Inflammatory macrophage (primary cell): ENCODE measurements at places on chromosomes 16 and 17.
A peak's percentile ranks its signal among the peaks of the same experiment; 100 is the strongest.

GRCh38 chr17:58352596-58353388 lies 791 bp upstream of the SUPT4H1 start:
- DNase-seq: peak; percentile 69

GRCh38 chr16:10751291-10751697 lies 7.7 kb downstream of the NUBP1 start:
- no peak for DNase-seq

GRCh38 chr17:29565643-29566472 lies 979 bp downstream of the ABHD15 start:
- peak; percentile 34 for DNase-seq

- no peak for DNase-seq
Observed at GRCh38 chr17:10754861-10755591, 25.2 kb upstream of the TMEM220 start.

DNA sequence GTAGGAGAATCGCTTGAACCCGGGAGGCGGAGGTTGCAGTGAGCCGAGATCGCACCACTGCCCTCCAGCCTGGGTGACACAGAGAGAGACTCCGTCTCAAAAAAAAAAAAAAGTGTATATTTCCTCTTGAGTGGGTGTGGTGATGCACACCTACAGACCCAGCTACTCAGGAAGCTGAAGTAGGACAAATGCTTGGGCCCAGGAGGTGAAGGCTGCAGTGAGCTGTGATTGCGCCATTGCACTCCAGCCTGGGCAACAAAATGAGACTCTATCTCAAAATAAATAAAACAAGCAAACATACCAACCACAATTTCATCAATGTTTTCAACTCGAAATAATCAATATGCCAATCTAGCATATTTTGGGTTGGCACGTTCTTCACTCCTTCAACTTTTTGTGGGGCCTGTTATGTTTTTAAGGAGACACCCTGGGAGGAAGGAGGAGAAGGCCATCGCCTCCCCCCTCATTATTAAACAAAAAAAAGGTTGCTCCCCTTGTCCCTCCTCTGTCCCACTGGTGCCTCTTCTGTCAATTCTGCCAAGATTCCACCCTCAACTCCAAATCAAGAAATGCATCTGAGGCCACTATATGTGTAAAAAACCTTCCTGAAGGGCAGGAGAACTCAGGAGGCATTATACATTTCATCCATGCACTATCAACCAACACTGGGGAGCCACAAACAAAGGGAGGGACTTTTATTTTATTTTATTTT lies 52.4 kb upstream of the ATF7IP2 start:
- DNase-seq: no peak

DNA sequence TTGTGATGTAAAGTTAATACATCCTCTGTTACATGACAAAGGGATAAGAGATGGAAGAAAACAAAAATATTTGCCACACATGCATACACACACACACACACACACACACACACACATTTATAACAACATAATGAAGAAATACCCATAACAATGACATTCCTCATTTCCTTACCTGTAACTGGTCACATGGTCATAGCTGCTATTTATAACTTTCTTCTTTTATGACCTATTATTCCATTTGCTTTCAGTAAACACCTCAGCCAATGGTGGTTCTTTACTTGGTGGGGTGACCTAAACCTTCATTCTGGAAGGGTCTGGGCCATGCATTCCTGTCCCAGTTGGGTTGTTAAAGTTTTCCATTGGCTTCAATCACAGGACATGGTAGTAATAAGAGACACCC lies 5.3 kb downstream of the MT2A start:
- DNase-seq: no peak

- no peak for DNase-seq
Observed at GRCh38 chr17:43671755-43672519, 10.2 kb upstream of the MEOX1 start.

DNA sequence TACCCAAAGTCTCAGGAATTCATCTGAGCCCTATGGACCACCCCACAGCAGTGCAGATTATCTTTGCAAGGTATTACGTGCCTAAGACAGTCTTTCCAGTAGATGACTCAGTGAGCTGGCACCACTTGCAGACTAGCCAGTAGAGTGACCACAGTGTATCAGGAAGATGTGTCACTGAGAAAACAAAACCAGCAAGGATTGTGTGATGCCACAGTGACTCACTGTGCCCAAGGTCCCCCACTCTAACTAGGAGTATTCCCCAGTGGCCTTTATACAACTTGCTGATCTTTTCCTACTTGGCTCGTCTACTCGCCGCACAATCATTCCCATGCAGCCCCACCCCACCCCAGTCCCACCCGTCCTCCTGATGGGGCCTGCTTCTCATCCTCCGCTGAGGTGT lies 26.8 kb upstream of the PRKCA start:
- DNase-seq: no peak

- DNase-seq: no peak
Observed at GRCh38 chr17:67467500-67468455, 90.7 kb downstream of the PITPNC1 start.

- no peak for DNase-seq
Observed at GRCh38 chr17:32875923-32876416, 954 bp downstream of the MYO1D start.

- no peak for DNase-seq
Observed at GRCh38 chr17:20774472-20775135, 195.1 kb downstream of the CDRT15L2 start.

GRCh38 chr17:4849011-4849536 lies 15.9 kb downstream of the MINK1 start:
- no peak for DNase-seq

- DNase-seq: no peak
Observed at GRCh38 chr17:81381632-81382577, 13.4 kb upstream of the BAHCC1 start.

DNA sequence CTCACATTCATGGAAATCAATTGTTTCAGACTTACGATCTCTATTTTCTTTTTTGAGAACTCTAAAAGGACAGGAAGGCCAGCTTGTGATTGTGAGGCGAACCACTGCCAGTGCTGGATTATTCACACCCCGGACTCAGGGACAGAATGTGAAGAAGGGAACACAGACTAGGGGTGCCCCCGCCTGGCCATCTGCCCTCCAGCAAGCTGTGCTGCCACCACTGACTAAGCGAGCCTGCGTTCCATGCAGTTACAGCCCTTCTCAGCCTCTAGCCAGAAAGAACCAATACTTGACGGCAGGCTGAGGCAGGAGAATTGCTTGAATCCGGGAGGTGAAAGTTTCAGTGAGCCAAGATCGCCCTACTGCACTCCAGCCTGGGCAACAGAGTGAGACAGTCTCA lies 2.8 kb downstream of the HAGH start:
- DNase-seq: peak; percentile 11

GRCh38 chr17:40841246-40841645 lies 18.8 kb upstream of the KRT10 start:
- no peak for DNase-seq

DNA sequence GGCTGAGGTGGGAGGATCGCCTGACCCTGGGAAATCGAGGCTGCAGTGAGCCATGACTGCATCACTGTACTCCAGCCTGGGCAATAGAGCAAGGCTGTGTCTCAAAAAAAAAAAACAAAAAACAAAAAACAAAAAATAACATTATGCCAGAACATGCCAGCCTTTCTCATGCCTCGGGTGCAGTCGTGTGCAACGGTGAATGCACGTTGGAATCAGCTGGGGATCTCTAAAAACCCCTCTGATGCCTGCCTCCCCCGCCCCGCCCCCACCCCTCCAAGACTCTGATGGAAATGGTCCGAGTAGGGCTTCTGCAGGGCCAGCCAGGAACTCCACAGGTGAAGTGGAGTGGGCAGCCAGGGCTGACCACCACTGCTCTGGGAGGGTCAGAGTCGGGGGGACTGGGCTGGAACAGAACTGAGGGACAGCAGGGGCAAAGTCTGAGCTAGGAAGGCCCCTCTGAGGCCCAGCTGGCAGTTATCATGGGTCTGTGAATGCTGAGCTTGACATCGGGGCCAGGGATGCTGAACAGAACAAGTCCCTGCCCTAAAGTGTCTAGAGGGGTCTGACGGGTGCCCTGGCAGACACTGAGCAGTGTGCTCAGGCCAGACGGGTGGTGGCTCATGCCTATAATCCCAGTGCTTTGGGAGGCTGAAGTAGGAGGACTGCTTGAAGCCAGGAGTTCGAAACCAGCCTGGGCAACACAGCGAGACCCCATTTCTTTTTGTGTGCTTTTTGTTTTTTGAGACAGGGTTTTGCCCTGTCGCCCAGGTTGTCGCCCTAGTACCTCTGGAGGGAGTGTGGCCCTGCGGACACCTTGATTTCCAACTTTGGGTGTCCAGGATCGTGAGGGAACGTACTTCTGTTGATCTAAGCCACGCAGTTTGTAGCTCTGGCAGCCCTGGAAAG lies 193.4 kb upstream of the GSE1 start:
- no peak for DNase-seq

DNA sequence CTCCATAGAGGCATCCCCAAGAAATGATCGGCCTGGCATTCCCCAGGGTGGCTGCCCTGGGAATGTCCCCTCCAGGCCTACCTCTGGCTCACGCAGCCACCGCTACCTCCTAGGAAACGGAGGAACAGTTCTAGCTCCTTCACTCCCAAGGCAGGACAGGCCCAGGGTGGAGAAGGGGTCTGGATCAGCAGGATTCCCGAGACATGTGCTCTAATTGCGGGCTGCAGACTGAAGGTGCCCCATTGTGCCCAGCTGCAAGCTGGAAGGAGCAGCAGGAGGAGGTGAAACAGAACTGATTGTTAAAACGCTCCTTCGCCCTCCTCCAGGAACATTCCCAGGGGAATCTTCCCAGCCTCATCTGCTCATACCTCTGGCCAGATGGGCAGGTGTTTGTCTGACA lies 40.8 kb downstream of the SCNN1G start:
- no peak for DNase-seq

- DNase-seq: no peak
Observed at GRCh38 chr17:2093349-2093748, 38.4 kb downstream of the HIC1 start.

DNA sequence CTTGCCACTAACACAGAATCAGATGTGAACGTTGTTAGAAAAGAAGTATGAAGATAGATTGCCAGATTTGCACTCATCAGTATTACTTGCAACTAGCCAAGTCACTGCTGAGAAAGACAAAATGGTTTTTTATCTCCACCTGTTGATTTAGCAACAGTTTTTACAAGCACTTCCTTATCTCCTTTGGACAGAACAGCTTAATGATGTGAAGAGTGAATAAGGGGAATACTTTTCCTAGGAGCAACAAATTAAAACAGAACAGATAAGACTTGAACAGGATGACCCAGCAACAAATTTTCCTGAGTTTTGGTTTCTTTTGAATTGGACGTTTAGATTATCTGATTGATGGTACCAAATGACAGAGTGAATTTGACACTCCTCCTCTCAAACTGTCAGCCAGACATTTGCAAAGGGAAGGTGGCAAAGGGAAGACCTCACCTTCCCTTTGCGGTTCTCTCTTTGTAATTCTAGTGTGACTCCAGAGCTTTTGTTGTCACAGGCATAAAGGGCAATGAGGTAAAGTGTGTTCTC lies 130.6 kb downstream of the NLK start:
- DNase-seq: no peak

- DNase-seq: no peak
Observed at GRCh38 chr16:71916397-71916920, 21.1 kb downstream of the IST1 start.

- DNase-seq: no peak
Observed at GRCh38 chr16:74785031-74785430, 10.4 kb upstream of the FA2H start.

DNA sequence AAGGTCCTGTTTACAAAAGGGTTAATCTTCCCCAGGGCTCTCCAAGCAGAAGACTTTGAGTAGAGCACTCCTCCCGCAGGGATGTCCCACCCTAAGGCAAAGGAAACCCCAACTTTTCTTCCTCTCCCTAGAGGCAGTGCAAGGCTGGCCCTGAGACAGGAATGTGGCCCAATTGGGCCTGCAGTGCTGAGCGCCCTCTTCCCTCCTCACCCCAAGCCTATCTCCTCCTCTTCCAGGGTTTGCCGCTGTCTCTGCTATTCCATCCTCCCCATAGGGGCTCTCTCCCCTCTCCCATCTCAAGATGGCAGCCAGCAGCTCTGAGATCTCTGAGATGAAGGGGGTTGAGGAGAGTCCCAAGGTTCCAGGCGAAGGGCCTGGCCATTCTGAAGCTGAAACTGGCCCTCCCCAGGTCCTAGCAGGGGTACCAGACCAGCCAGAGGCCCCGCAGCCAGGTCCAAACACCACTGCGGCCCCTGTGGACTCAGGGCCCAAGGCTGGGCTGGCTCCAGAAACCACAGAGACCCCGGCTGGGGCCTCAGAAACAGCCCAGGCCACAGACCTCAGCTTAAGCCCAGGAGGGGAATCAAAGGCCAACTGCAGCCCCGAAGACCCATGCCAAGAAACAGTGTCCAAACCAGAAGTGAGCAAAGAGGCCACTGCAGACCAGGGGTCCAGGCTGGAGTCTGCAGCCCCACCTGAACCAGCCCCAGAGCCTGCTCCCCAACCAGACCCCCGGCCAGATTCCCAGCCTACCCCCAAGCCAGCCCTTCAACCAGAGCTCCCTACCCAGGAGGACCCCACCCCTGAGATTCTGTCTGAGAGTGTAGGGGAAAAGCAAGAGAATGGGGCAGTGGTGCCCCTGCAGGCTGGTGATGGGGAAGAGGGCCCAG lies 1.0 kb downstream of the PRRT2 start:
- no peak for DNase-seq

- peak; percentile 74 for DNase-seq
Observed at GRCh38 chr16:14641926-14642325, 9.2 kb downstream of the BFAR start.

GRCh38 chr16:88737298-88738150 lies 31.2 kb downstream of the CTU2 start:
- DNase-seq: peak; percentile 65

DNA sequence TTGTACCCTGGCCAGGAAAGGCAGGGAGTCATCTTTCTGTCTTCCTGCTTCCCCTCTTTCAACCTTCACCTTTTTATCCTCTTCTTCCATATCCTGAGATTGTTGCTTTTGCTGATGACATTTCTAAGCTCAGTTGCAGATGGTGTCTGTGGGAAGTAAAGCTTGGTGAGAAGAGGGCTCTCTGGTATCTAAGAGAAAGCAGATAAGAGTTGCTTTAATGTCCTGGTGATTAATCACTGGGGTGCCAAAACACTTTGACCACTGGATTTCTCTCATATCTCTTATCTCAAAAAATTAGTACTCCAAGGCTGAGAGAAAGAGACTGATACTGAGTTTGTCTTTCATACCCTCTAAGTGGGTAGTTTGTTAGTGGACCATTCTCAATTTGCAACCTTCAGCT lies 71.3 kb downstream of the NEUROD2 start:
- DNase-seq: no peak

DNA sequence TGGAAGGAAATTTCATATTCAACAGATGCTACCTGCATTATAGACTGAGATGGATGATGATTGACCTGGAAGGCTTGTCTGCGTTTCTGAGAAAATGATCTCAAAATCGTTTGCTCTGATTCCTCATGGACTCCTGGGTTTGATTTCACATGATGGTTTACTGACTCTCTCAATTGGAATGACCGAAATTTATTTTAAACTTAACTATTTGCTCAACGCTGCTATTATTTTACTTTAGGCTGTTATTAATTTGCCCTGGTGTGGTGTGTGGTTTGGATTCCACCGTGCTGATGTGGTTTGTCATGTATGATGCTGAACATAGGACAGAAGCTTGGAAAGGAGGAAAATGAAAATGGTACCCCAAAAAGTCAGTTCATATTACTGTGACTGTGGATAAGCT lies 37.3 kb upstream of the ELAC2 start:
- DNase-seq: no peak
